ENCODE measurements at places on chromosomes 6 and 20.

GRCh38 chr20:59062081-59062480, 19.5 kb upstream of the PRELID3B start:
- no peak for DNase-seq

- no peak for DNase-seq
These were observed 104.5 kb upstream of the CARMIL1 start for GRCh38 chr6:25174678-25175077.

DNA sequence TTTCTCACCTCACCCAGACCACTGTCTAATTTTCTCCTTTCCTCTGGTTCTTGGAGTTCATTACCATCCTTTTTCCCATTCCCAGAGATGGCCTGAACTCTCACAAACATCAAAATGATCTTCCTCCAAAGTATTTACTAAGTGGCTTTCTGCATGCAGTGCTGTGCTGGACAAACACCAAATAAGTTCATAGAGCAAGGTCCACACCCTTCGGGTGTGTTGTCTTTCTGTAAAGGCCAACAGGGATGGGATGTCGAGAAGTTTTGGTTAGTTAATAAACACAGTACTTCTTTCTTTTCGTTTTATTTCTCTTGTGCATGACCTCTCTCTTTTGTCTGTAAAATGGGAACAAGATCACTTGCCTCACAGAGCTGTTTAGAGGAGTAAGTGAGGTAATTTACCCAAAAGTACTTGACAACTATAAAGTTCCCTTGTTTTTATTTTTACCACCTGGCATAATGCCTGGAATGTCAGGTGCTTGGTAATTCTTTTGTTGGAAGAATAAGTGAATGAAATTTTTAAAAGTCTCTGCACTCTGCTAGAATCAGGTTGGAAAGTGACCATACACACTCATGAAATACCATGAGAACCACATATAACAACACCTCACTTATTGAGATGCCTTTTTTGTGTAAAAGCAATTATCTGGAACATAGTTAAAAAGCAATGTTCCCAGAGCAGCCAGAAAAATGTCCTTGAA, 22.8 kb upstream of the CCN6 start:
- DNase-seq, result no peak

DNA sequence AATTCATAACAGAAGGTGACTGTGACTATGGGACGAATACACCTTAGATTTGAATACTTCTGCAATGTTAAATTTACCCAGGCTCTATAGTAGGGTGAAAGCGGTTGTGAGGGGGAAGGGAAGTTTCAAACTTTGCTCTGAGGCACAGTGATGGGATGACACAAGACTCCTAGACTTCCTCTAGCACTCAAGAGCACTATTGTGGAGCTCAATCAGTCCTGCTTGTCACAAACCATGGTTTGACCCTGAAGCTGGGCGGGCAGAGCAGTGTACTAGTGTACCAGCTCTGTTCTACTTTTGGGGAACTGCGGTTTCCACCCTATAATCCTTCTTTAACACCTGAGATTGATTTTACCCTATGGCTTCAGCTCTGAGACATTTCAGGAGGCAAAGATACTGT, 17.1 kb downstream of the TRIM27 start:
- DNase-seq, result no peak

DNA sequence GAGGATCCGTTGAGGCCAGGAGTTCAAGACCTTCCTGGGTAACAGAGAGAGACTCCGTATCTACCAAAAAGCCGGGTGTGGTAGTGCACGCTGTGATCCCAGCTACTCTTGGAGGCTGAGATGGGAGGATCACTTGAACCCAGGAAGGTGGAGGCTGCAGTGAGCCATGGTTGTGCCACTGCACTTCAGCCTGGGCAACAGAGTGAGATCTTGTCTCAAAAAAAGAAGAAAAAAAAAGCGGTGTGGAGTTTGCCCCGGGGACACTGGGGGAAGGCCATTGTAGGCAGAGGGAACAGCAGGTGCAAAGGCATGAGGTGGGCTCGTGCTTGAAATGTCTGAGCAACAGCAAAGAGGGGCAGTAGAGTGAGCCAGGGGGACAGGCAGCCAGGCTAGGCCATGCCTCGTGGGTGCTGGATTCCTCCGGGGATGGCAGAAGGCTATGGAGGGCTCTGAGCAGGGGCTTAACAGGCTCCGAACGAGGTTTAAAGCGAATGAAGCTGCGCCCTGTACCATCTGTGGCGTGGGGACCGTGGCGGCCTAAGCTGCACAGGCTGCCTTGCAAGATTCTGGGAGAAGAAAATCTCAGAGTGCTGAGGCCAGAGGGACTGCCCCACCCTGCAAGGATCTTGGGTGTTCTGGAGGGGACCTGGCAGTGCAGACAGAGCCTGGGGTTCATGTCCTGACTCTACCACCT, 36.9 kb upstream of the NOL4L start:
- DNase-seq, result no peak

- DNase-seq, result no peak
These were observed 5.1 kb upstream of the ULBP2 start for GRCh38 chr6:149936743-149937142.

DNA sequence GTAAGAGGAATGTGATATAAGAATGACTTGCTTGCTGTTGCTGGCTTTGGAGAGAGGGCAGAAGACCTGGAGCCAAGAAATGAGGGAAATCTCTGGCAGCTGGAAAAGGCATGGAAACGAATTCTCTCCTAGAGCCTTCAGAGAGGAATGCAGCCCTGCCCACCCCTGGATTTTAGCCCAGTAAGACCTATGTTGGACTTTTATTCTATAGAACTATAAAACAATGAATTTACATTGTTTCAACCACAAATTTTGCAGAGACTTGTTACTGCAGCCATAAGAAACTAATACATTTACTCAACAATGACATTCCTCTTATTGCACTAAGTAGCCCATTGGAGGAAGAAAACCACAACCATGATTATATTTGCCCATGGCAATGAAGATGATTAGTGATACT, 39.5 kb upstream of the PREP start:
- no peak for DNase-seq

Data from stimulated activated CD4-positive, alpha-beta T cell treated with anti-CD3 and anti-CD28 coated beads, Interleukin-4, amount 100 ng/mL, for 24 hours (primary cell).